HuH-7.5 (cell line): ENCODE measurements at places on chromosomes 11 and 22.

DNA sequence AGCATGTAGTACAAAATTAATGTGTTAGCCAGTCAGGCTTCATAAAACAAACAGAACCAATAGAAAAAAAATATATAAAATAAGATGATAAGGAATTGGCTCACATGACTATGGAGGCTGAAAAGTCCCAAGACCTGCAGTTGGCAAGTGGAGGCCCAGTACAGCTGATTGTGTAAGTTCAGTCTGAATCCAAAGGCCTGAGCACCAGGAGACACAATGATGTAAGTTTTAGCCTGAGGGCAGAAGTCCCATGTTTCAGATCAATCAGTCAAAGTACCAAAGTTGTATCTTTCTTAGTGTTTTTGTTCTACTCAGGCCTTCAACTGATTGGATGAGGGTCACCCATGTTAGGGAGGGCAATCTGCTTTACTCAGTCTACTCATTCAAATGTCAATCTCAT is 14.3 kb upstream of the OR10D3 start:
- DNase-seq = no peak

DNA sequence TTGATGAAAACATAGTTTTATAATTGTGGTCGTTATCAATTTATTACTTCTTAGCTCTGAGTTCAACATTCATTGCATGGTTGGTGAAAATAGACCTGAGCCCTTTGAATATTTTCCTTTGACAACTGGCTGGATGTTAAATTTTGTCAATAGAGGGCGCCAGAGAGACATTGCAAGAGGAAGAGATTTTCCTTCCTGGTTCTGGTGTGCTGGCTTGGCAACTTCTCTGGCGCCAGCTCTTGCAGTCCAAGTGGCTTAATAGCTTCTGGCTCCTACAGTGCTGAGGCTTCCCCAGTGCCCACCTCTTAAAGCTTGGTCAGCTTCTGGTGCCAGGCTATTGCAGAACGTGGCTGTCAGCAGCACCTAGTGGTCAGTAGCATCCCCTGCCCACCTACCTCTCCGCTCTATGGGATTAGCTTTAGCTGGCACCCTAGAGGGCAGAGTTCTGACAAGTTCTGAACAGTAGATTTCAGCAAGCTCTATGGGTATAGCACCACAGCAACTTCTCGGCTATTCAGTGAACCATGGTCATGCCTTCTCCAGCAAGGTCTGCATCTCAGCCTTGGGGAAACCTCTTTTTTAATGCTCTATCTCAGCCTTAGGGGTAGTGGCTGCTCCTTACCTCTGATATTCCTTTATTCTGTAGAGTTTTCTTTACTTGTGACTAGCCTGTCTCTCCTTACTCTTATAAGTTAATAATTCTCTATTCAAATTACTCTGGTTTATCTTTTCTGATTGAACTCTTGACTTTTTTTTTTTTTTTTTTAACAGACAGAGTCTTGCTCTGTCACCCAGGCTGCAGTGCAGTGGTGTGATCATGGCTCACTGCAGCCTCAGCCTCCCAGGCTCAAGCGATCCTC is 59.4 kb downstream of the ACER3 start:
- DNase-seq = peak; percentile 29

DNA sequence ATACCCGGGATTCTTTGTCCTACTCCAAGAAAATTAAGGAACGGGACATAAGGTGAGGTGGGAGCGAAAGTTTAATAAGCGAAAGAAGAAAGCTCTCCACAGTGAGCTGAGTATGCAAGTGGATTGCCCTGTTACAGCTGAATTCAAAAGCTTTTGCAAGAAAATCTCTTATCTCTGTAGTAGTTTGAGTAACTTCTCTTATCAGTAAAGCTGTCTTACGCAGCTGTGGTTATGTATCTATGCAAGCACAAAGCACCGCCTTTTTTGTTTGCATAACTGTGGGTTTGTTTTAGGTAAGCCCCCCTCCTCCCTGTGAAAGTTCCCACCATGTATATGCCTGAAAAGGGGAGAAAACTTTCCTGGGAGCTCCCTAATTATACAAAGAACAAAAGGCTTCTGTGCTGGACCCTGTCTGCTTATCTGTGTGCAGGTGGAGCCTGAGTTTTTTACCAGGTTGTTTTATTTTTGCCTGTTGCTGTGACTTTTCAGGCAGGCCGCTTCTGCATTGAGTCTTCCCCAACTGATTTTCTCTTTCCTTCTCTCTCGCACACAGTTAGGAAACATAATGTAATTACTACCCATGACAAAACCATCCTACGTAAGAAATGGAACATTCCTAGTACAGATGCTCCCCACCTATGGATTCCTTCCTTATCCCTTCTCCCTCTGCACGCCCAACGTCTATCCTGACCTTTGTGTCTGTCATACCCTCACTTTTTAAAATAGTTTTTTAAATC is 837 bp upstream of the PLAAT5 start:
- peak; percentile 74 for DNase-seq

GRCh38 chr22:27407369-27407985 is 394.1 kb downstream of the MN1 start:
- DNase-seq = no peak

DNA sequence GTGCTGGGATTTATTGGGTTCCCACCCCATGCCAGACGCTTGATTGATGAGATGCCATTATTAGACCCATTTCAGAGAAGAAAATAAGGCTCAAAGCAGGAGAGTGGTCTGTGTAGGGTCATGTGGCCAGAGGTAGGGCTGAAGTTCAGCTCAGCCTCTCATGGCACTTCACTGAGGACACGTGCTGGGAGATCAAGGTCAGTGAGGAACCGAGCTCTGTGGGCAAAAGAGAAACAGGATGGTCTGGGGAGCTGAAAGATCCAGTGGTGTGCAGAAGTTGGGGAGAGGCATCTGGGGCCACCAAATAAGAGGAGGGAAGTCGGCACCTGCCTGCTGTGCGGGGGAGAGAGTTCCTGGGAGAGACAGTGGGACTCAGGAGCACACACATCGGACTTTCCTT is 19.6 kb downstream of the RHOD start:
- no peak for DNase-seq

- no peak for DNase-seq
Observed at GRCh38 chr22:21718499-21718898, 17.1 kb downstream of the YPEL1 start.

DNA sequence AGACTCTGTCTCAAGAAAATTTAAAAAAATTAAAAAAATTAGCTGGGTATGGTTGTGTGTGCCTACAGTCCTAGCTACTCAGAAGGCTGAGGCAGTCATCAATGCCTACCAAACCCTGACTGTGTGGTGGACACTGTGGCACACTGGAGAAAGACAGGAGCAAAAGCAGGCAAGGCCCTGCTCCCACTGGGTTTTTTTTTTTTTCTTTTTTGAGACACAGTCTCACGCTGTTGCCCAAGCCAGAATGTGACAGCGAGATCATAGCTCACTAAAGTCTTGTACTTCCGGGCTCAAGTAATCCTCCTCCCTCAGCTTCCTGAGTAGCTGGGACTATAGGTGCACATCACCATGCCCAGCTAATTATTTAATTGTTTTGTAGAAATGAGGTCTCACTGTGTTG is 4.6 kb downstream of the NEFH start:
- DNase-seq = no peak

DNA sequence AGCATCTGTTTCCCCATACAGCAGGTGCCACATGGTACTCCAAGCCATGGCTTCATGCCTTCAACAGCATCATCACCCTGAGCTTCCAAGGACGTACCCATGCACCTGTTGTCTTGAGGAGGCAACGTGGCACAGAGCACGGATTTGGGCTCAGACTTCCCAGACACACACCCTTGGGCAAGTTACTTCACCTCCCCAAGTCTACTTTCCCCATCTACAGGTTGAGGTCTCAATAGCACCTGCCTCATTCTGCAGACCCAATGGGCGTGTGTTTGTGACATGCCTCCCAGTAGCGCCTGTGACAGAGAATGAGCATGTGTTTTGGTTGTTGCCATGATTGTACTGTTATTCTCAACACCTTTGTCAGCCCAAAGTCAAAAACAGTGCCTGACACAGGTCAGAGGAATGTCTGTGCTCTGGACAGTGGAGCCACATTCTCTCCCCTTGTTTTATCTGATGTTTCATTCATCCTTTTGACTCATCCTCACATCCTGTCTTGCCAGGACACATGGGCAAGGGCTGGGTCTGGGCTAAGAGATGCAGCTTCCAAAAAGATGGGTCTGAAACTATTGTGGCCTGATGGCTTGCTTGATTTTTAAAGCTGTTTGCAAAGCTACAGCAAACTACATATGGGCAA is 53.4 kb upstream of the CCND1 start:
- no peak for DNase-seq

DNA sequence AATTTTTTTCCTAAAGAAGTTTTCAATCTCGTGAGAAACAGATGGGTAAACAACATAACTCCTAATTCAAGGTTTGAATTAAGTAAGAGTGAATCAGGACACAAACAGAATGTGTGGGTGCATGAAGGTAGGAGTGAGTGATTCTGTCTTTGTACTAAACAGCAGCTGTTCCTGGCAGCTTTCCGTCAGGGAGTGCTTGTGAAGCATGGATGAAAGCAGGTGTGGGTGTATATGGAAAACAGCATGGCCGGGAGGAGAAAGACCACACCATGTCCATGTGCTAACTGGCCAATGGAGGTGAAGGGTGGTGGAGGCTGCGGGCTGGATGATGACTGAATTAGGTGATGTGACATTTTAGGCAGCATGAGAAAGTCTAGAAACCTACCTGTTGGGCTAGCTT is 49.6 kb downstream of the BARX2 start:
- no peak for DNase-seq

- DNase-seq = no peak
Observed at GRCh38 chr22:43448048-43448447, 36.2 kb downstream of the MPPED1 start.
